ENCODE measurements at places on chromosomes 2 and 18.

- no peak for DNase-seq
Measured at GRCh38 chr2:235494716-235495372, 1.0 kb downstream of the AGAP1 start.

GRCh38 chr2:184425083-184425482, 173.2 kb upstream of the ZNF804A start:
- DNase-seq, result no peak

DNA sequence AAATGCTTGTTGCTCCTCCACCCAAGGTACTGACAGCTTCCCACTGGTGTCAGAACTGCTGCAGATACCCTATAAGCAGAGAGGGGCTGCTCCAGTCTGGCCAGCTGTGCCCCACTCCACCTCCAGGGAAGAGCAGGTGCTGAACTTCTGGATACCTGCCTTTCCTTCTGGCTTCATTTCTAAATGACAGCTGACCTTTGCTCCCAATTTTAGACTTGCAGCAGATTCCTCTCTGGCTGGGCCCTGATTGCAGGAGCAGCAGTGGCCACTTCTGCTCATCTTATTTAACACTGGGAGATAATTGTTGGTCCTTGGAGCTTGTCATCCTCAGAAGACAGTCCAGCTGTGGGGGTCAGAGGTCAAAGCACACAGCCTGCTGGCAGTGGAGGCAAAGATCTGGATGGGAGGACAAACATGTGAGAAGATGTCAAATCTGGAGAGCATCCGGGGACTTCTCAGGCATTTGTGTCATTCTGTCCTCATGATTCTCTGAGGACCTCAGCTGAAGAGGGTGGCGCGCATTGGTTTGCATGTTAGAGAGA, 38.9 kb downstream of the SETBP1 start:
- no peak for DNase-seq

GRCh38 chr18:48422947-48423378, 13.8 kb upstream of the ZBTB7C start:
- DNase-seq, result no peak

- DNase-seq, result no peak
Measured at GRCh38 chr2:234372506-234372905, 124.4 kb downstream of the ARL4C start.

GRCh38 chr2:120543899-120544298, 191.8 kb upstream of the GLI2 start:
- DNase-seq, result no peak

GRCh38 chr2:179020156-179020750, 29.7 kb downstream of the CCDC141 start:
- DNase-seq, result peak; percentile 27

DNA sequence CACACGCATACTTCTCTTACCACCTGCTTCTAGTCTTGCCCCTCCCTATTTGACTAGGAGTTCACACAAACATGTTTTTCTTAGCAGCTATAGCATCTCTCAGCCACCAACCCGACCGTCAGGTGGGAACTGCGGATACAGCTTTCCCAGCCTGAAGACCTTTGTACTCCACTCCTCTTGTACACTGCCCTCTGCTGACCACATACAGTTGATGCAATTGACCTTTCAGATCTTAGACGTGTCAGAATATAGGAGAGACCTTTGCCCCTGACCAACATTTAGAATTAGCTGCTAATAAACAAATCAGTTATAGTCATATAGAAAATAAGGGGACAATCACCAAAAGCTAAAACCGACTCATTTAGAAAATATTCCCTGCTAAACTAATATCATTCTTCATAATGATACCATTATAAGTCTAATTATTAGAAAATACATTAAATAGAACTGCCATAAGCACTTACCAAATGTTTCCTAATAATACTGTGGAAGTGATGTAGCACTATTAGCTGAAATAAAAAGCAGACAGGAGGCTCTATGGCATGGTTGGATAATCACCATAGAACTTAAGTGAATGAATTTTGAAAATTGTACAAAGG, 208.4 kb downstream of the RAD51AP2 start:
- peak; percentile 41 for DNase-seq

GRCh38 chr2:55916473-55917049, 7.0 kb downstream of the EFEMP1 start:
- DNase-seq, result no peak

DNA sequence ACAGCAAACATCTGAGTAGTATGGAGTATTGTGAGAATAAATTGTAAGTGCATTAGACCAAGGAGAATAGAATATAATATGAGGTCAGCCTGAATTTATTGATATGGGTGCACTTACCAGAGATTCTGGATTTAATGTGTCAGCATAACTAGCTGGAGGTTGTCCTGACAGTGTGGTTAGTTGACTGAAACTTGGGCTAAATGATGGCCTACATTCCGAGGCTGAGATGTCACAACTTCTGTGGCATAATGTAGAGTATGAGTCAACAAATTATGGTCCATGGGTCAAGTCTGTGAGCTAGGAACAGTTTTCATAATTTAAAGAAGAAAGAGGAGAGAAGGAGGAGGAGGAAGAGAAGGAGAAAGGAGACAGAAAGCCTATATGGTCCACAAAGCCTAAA, 127.6 kb downstream of the QPCT start:
- no peak for DNase-seq

Measured in colonic mucosa (tissue), 4 donors.